ENCODE measurements at places on chromosomes 1 and 21. TPM values are rescaled to one million over a fixed set of nuclear protein-coding genes. Genes with fewer than 3 reads are reported as not detected.

The ABCG1 gene
- total RNA-seq = 11.8 TPM

The A3GALT2 gene
- total RNA-seq = not detected

The KRTAP6-2 gene
- total RNA-seq = not detected

The IQGAP3 gene
- 0.43 TPM for total RNA-seq

The LEMD1 gene
- total RNA-seq = not detected

The UBE2U gene
- total RNA-seq = not detected

The CAMTA1 gene
- total RNA-seq = 76.4 TPM

The SPRR2D gene
- not detected for total RNA-seq

The RGS5 gene
- total RNA-seq = 297 TPM

The TMEM82 gene
- total RNA-seq = not detected

The BTBD8 gene
- 3.5 TPM for total RNA-seq

The CTSK gene
- 136 TPM for total RNA-seq

The B3GALNT2 gene
- total RNA-seq = 31.9 TPM

The OR10J1 gene
- not detected for total RNA-seq

The NBPF10 gene
- total RNA-seq = 2.4 TPM

The NPR1 gene
- 107 TPM for total RNA-seq

The S100A3 gene
- total RNA-seq = 8.3 TPM

The FCRL3 gene
- total RNA-seq = 0.19 TPM

The PDZK1IP1 gene
- total RNA-seq = 0.76 TPM

The AMY2A gene
- not detected for total RNA-seq

The RGS18 gene
- total RNA-seq = 3.8 TPM

The OR6K2 gene
- not detected for total RNA-seq

The FAM163A gene
- total RNA-seq = 0.10 TPM

The WLS gene
- total RNA-seq = 53.3 TPM

The KLHDC9 gene
- 4.2 TPM for total RNA-seq

The ROR1 gene
- 25.8 TPM for total RNA-seq

The CAMK1G gene
- not detected for total RNA-seq

The THEM5 gene
- total RNA-seq = not detected

The TNNI3K gene
- total RNA-seq = 6.4 TPM

The NUAK2 gene
- 1.1 TPM for total RNA-seq

The EPHA10 gene
- total RNA-seq = 0.05 TPM

The YIPF1 gene
- 15.1 TPM for total RNA-seq

The CLDN17 gene
- not detected for total RNA-seq

The ANGPTL1 gene
- 63.8 TPM for total RNA-seq

The BMP8B gene
- total RNA-seq = 0.69 TPM

The CNIH3 gene
- 1.6 TPM for total RNA-seq

The PTPN14 gene
- 36.9 TPM for total RNA-seq

The LHX8 gene
- not detected for total RNA-seq

The PKP1 gene
- 0.83 TPM for total RNA-seq

The VWA1 gene
- total RNA-seq = 67.7 TPM
